Small intestine (tissue), 16 donors: ENCODE measurements at places on chromosomes 6 and 20.
A peak's percentile ranks its signal among the peaks of the same experiment; 100 is the strongest.

- H3K4me3 ChIP-seq: no peak overlapping the region
- H3K36me3 ChIP-seq: no peaks in the 10 kb centered on the region
- H3K27me3 ChIP-seq: no peaks in the 10 kb centered on the region
- H3K4me1 ChIP-seq: peaks cover 7% of the 10 kb centered on the region
- no peak overlapping the region for H3K27ac ChIP-seq
- DNase-seq: no peak
These were observed 106.2 kb downstream of the KIF13A start for GRCh38 chr6:17881085-17881858.

- no peak for DNase-seq
- H3K27ac ChIP-seq: no peak overlapping the region
- no peaks in the 10 kb centered on the region for H3K27me3 ChIP-seq
- H3K4me1 ChIP-seq: no peaks in the 10 kb centered on the region
These were observed 99.5 kb downstream of the CD164 start for GRCh38 chr6:109282756-109283155.

- DNase-seq: no peak
- no peaks in the 10 kb centered on the region for H3K36me3 ChIP-seq
- no peak overlapping the region for H3K4me3 ChIP-seq
- peaks cover 13% of the 10 kb centered on the region for H3K4me1 ChIP-seq
- no peaks in the 10 kb centered on the region for H3K27me3 ChIP-seq
These were observed 66.6 kb downstream of the HIVEP2 start for GRCh38 chr6:142878407-142878806.

- DNase-seq: peak; percentile 47
- H3K27ac ChIP-seq: no peak overlapping the region
- H3K36me3 ChIP-seq: no peaks in the 10 kb centered on the region
- H3K4me1 ChIP-seq: no peaks in the 10 kb centered on the region
These were observed 293.2 kb downstream of the NRN1 start for GRCh38 chr6:5713519-5713918.

GRCh38 chr6:15661853-15662325, 939 bp downstream of the DTNBP1 start:
- H3K36me3 ChIP-seq: no peaks in the 10 kb centered on the region
- H3K4me3 ChIP-seq: peak overlapping the region; percentile 86
- H3K4me1 ChIP-seq: peaks cover 6% of the 10 kb centered on the region
- H3K27ac ChIP-seq: peak overlapping the region; percentile 92
- DNase-seq: no peak

DNA sequence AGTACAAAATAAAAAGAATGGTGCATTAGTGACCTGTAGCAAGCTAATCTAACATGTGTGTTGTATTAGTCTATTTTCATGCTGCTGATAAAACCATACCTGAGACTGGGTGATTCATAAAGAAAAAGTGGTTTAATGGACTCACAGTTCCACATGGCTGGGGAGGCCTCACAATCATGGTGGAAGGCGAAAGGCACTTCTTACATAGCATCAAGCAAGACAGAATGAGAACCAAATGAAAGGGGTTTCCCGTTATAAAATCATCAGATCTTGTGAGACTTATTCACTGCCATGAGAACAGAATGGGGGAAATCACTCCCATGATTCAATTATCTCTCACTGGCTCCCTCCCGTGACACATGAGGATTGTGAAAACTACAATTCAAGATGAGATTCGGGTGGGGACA, 45.4 kb upstream of the AIG1 start:
- no peak overlapping the region for H3K4me3 ChIP-seq
- no peaks in the 10 kb centered on the region for H3K36me3 ChIP-seq
- DNase-seq: no peak

GRCh38 chr20:44909872-44910689, at the start of gene PABPC1L:
TSS of gene PABPC1L (plus strand) at chr20:44910060. CDS start at chr20:44910144, 84 bp downstream.
- H3K27ac ChIP-seq: no peak within 1 kb of the TSS
- peak within 1 kb of the TSS; percentile 48 for H3K4me3 ChIP-seq
- H3K4me1 ChIP-seq: peaks cover 11% of the 10 kb centered on the region
- H3K27me3 ChIP-seq: no peaks in the 10 kb centered on the region
- H3K36me3 ChIP-seq: peaks cover 20% of the 10 kb centered on the region

DNA sequence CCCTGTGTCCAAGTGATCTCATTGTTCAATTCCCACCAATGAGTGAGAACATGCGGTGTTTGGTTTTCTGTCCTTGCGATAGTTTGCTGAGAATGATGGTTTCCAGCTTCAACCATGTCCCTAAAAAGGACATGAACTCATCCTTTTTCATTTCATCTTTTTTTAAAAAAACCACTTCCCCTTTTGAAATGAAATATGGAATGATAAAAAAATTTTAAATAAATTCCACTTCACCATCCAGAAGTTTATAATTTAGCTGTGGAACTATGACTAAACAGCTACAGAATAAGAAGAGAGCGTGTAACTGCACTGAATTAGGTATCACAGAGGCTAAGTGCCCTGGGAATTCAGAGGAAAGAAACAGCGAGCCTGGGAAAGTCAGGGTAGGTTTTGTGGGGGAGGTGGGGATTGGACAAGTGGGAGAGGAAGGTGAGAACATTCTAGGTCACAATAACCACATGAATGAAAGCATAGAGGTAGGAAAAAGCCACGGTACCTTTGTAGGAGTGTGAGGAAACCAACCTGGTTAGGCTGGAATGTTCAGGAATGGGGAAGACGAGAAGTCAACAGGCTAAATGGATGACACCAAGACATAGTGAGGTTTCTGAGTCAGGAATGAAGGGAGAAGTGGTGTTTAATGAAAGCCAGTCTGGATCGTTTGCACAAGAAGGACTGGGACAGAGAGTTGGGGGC, 11.0 kb downstream of the TRIM10 start:
- no peak for DNase-seq
- peaks cover 44% of the 10 kb centered on the region for H3K4me1 ChIP-seq
- no peak overlapping the region for H3K4me3 ChIP-seq
- no peak overlapping the region for H3K27ac ChIP-seq
